ENCODE measurements at places on chromosomes 16 and 17. TPM values are rescaled to one million over a fixed set of nuclear protein-coding genes. Genes with fewer than 3 reads are reported as not detected.

Gene HSF4
- 31.3 TPM for total RNA-seq

Gene USP6
- not detected for total RNA-seq

Gene ALOX15B
- not detected for total RNA-seq

Gene G6PC1
- total RNA-seq, result not detected

Gene SCARF1
- 0.99 TPM for total RNA-seq

Gene DLX4
- not detected for total RNA-seq

Gene FGF11
- 0.33 TPM for total RNA-seq

Gene SHISA6
- total RNA-seq, result not detected

Gene OR2C1
- 0.17 TPM for total RNA-seq

Gene TRIM37
- total RNA-seq, result 43.7 TPM

Gene CD300E
- total RNA-seq, result not detected

Gene TBC1D3I
- total RNA-seq, result 0.51 TPM

Gene KRTAP1-5
- not detected for total RNA-seq

DNA sequence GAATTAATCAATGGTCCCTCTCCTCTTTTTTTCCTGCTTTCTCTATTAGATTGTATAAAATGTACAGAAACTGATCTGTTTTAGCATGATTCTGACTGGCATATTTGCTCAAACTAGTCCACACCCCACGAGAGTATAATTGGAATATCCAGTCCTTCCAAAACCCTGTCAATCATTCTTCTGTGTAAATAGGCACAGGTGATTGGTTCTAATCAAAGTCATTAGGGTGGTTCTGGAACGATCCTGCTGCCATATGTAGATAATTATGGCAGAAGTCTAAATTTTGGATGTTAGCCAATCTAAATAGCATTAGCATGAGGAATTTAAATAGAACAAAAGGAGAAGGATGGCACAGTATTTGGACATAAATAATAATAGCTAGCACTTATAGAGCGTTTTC, 165.7 kb downstream of the SHISA6 start:
- H3K4me3 ChIP-seq, result no peak overlapping the region
- H3K27ac ChIP-seq, result no peak overlapping the region
- no peaks in the 10 kb centered on the region for H3K27me3 ChIP-seq
- H3K36me3 ChIP-seq, result no peaks in the 10 kb centered on the region
- no peaks in the 10 kb centered on the region for H3K4me1 ChIP-seq

GRCh38 chr17:179781-180380, 1.6 kb downstream of the DOC2B start:
- H3K36me3 ChIP-seq, result no peaks in the 10 kb centered on the region
- H3K27me3 ChIP-seq, result peaks cover 19% of the 10 kb centered on the region
- H3K4me1 ChIP-seq, result no peaks in the 10 kb centered on the region
- H3K4me3 ChIP-seq, result no peak overlapping the region

- H3K27me3 ChIP-seq, result no peaks in the 10 kb centered on the region
- peak overlapping the region; percentile 86 for H3K4me3 ChIP-seq
- peaks cover 49% of the 10 kb centered on the region for H3K4me1 ChIP-seq
- DNase-seq, result peak; percentile 69
- H3K36me3 ChIP-seq, result peaks cover 2% of the 10 kb centered on the region
Observed at GRCh38 chr17:50056217-50056960, 479 bp downstream of the ITGA3 start.

DNA sequence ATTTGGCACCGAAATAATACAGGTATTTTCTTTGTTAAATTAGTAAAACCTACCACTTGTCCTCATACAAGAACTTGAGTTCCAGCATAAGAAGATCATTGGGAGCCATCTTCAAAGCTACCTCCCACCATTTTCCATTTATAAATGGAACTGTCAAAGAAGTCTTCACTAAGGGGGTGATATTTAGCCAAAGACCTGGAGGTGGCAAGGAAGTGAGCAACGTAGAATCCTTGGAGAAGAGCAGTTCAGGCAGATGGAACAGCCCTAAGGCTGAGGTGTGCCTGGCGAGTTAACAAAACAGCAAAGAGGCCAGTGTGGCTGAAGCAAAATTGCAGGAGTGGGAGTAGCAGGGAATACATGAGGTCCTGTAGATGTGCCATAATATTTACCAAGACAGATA, 1.8 kb downstream of the KCNJ16 start:
- H3K4me1 ChIP-seq, result no peaks in the 10 kb centered on the region
- no peak for DNase-seq
- no peaks in the 10 kb centered on the region for H3K36me3 ChIP-seq
- H3K4me3 ChIP-seq, result no peak overlapping the region
- no peaks in the 10 kb centered on the region for H3K27me3 ChIP-seq
- no peak overlapping the region for H3K27ac ChIP-seq

- peak; percentile 76 for DNase-seq
- no peak overlapping the region for H3K4me3 ChIP-seq
- no peak overlapping the region for H3K27ac ChIP-seq
- H3K4me1 ChIP-seq, result no peaks in the 10 kb centered on the region
- H3K36me3 ChIP-seq, result no peaks in the 10 kb centered on the region
Observed at GRCh38 chr16:77993111-77993985, 29.0 kb upstream of the CLEC3A start.

DNA sequence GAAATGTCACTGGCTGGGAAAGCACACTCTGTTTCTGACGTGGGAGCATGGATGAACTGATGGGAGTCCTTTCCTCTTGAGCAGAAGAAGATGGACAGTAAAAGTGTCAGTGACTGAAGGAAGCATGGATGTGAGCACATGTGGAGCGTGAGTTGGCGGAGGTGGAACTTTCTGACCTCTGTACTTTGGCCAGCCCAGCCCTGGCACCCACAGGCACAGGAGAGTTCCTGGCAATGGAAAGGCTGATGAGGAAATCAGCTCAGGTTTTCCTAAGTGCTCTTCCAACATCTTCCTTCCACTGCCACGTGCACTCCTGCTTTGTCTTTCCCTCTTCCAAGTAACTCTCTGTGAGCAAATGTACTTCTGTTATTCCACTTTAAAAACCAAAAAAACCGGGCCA, 276.8 kb downstream of the NTN1 start:
- H3K4me1 ChIP-seq, result no peaks in the 10 kb centered on the region
- no peaks in the 10 kb centered on the region for H3K36me3 ChIP-seq
- H3K27me3 ChIP-seq, result no peaks in the 10 kb centered on the region
- no peak overlapping the region for H3K27ac ChIP-seq
- no peak overlapping the region for H3K4me3 ChIP-seq

DNA sequence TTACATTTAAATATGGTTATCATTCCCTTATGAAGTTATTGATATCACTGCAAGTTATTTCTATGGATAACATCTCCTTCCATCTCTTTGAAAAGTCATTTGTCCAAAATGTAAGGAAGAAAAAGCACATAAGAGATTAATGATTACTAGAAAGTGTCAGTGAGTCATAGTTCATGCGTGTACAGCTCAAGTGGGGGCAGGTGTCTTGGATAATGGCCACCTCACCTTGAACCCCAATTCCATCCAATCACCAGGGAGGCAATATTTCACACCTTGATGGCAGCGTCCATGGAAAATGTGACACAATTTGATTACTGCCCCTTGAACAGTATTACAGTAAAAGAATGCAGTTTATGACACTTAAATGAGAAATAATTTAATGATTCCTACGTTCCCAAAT, 358.3 kb upstream of the SOX9 start:
- no peak overlapping the region for H3K27ac ChIP-seq
- DNase-seq, result no peak
- no peaks in the 10 kb centered on the region for H3K27me3 ChIP-seq
- H3K36me3 ChIP-seq, result no peaks in the 10 kb centered on the region

DNA sequence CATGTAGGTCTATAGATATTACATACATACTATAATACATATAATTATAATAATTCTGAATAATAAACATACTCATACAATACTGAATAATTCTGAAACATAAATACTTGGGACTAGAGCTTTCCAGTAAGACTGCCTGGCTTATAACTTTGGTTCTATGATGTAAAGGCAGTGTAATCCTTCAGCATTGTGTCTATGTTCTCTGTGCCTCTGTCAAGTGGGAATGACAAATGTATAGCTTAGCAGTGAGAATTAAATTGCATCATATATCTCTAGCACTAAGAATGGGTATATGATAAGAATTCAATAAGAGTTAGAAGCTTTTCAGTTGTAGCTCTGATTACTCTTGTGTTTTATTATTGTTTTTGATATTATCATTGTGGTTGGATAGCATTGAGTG, 1469.3 kb downstream of the CDH8 start:
- H3K4me3 ChIP-seq, result no peak overlapping the region
- H3K27me3 ChIP-seq, result no peaks in the 10 kb centered on the region
- no peak for DNase-seq
- no peaks in the 10 kb centered on the region for H3K36me3 ChIP-seq
- no peak overlapping the region for H3K27ac ChIP-seq

DNA sequence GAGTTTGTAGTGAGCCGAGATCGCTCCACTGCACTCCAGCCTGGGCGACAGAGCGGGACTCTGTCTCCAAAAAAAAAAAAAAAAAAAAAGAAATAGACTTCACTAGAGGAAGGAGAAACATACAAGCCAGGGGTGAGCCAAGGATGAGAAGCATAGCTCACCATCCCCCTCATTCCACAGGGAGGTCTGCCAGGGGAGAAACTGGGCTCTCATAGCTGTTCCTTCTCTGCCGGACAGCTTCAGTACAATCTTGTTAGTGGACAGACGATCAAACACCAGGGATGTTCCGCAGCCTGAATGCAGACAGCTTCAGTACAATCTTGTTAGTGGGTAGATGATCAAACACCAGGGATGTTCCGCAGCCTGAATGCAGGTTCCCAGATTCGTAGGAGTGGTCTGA, 509.6 kb downstream of the CDH13 start:
- no peaks in the 10 kb centered on the region for H3K27me3 ChIP-seq
- H3K4me1 ChIP-seq, result peaks cover 5% of the 10 kb centered on the region
- H3K27ac ChIP-seq, result no peak overlapping the region
- no peak for DNase-seq
- H3K4me3 ChIP-seq, result no peak overlapping the region

DNA sequence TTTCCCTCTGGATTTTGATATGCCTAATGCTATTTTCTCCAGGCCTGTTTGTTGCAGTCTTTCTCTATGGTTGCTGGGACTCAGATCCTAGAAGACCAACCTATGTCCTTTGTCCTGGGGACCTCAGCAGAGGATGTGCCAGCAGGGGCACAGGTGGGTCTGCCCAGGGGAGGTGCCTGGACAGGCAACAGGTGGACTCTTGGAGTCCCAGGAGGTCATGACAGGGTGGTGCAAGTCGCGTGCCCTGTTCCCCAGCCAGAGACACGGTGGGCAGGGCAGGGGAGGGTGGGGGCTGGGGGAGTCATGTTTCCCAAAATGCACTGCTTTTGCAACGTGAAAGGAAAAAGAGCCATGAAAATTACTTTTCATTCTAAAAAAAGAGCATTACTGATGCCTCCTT, 26.3 kb upstream of the PLLP start:
- H3K27ac ChIP-seq, result no peak overlapping the region
- no peaks in the 10 kb centered on the region for H3K36me3 ChIP-seq
- no peaks in the 10 kb centered on the region for H3K4me1 ChIP-seq
- peaks cover 4% of the 10 kb centered on the region for H3K27me3 ChIP-seq
- no peak overlapping the region for H3K4me3 ChIP-seq

GRCh38 chr17:41340494-41340893, 10.1 kb downstream of the KRT33A start:
- no peak overlapping the region for H3K4me3 ChIP-seq
- DNase-seq, result no peak
- H3K4me1 ChIP-seq, result no peaks in the 10 kb centered on the region
- no peak overlapping the region for H3K27ac ChIP-seq

DNA sequence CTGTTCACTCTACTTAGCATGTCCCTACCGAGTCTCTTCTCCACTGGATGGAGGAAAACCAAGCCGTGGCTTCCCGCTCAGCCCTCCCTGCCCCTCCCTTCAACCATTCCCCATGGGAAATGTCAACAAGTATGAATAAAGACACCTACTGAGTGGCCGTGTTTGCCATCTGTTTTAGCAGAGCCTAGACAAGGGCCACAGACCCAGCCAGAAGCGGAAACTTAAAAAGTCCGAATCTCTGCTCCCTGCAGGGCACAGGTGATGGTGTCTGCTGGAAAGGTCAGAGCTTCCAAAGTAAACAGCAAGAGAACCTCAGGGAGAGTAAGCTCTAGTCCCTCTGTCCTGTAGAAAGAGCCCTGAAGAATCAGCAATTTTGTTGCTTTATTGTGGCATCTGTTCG, 2.8 kb upstream of the LPCAT2 start:
- peaks cover 27% of the 10 kb centered on the region for H3K4me1 ChIP-seq
- H3K27ac ChIP-seq, result no peak overlapping the region
- no peaks in the 10 kb centered on the region for H3K27me3 ChIP-seq
- H3K4me3 ChIP-seq, result no peak overlapping the region
- no peak for DNase-seq

DNA sequence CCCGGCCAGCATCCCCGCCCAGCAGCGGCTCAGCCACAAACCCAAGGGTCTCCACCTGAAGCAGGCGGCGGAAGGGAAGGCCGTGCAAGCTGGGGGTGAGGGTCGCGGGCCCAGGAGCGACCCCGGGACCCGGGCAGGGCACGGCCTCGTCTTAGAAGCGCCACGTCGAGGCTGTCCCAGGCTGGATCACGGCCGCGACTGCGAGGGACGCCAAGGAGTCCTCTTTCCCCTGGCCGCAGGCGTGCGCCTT, 538 bp upstream of the CCNF start:
- peak overlapping the region; percentile 90 for H3K27ac ChIP-seq
- no peaks in the 10 kb centered on the region for H3K27me3 ChIP-seq
- H3K36me3 ChIP-seq, result peaks cover 10% of the 10 kb centered on the region
- DNase-seq, result no peak

DNA sequence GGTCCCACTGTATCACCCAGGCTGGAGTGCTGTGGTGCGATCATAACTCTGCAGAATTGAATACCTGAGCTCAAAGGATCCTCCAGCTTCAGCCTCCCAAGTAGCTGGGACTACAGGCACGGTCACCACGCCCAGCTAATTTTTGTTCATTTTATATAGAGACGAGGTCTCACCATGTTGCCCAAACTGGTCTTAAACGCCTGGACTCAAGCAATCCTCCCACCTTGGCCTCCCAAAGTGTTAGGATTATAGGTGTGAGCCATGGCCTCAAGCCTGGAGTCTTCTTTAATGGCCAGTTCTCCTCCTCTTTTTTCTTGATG, 484 bp downstream of the CD300LB start:
- H3K27me3 ChIP-seq, result no peaks in the 10 kb centered on the region
- H3K4me3 ChIP-seq, result no peak overlapping the region

- no peaks in the 10 kb centered on the region for H3K4me1 ChIP-seq
Observed at GRCh38 chr16:10151718-10152117, 30.5 kb downstream of the GRIN2A start.
